Skin of body (tissue), 3 donors: ENCODE measurements at places on chromosomes 7 and 10.

DNA sequence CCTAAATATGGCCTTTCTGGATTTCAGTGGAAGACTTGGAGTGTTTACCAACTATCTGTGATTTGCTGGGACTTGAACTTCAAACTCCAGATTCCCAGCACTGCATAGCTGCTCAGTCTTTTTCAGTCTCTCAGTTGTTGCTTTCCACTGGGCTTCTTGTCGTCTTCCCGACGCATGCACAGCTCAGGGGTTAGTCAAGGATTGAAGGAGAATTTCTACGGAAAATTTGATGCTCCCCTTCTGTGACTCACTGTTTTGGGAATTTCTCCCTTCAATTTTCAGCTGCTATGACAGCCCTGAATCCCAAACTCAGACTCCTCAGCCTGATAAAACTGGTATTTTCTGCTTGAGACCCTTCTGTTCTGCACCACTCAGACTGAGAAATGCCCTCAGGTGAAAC lies 91.7 kb downstream of the CYP26A1 start:
- DNase-seq, result no peak

- no peak for DNase-seq
These were observed 134.2 kb upstream of the FAM171A1 start for GRCh38 chr10:15505329-15505728.

DNA sequence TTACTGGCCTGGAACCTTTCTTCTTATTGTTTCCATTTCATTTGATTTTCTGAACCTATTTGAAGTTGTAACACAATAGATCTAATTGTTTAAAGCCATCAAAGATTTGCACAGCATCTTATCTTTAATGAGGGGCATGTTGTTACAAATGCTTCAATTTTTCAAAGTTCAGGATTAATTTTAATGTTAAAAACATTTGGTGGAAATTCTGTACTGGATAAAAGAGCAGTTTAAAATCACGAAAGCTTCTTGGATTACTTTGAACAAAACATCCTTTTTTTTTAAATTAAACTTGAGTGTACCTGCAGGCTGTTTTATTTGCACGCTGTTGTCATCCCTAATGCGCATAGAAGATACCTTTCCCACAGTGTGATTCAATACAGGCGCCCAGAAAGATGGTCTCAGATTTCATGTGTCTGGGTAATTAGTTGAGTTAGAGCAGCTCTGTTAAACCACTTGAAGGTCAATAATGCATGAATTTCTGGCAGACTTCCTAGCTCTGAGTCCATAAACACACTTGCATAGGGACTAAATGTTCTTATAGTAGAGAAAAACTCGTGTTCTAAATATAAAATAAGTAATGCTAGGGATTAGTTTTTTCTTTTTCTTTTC lies 29.3 kb upstream of the DDX50 start:
- DNase-seq, result peak; percentile 57

DNA sequence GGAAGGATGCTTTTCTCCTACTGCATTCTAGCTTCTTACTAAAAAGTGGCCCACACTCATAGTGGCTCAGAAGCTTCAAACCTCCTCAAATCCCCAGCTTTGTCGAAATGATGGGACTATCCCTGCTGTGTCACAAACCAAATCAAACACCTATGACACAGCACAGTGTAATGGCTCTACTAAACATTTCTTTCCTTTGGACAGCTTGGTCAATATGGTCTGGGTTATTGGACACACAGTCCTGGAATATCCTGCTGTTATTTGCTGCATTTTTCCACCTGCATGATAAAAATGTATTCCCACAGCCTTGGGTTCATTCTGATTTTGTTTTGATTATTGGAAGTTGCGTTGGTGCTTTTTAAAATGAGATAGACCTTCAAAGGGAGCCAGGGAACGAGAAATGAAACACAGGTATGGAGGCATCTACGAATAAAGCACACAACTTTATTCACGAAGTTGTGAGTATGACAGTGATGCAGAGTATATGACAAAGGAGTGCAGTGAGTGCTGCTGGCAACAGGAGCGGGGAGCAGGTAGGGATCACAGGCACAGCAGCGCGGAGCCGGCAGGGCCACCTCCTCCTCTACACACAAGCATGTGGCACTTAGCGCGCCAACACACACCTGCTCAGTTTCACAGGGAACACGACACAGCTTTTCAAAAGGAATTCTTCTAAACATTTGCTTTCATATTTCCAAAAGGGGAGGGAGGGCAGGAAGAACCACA lies 26.5 kb upstream of the AFAP1L2 start:
- DNase-seq, result no peak

DNA sequence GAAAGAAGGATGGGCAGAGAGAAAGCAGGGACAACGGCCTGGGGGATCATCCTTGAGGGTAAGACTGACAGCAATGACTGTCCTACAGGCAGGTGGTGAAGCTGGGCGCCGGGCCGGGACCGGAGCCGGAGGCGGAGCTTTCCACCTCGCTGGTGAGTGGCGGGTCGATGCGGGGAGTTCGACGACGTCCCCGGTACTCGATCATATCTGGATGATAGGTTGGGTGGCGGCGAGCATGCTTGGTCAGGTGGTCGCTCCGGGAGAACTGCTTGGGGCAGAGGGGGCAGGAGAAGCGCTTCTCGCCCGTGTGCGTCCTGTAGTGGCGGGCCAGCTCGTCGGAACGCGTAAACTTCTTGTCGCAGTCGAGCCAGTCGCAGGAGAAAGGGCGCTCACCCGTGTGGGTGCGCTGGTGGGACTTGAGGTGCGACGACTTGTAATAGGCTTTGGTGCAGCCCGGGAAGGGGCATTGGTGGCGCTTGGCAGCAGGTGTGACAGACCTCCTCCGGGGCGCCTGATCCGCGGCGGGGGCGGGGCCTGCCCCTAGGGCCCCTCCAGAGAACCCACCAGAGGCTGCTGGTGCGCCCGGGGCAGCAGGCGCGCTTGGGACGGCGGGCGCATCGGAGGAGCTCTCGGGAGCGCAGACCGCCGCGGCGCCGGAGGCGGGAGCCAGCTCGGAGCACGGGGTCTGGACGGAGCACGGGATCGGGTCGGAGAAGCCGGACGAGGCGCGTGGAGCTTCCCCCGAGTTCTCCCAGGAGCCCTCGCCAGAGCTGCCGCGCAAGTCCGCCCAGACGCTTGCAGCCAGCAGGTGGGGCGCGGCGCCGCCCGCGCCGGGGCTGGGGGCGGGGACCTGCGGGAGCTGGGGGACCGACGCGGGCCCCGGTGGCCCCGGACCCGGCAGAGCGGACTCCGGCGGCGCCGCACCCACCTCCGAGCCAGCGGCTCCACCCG lies 752 bp downstream of the KLF14 start:
- no peak for DNase-seq

- no peak for DNase-seq
These were observed 7.4 kb upstream of the APBB1IP start for GRCh38 chr10:26430641-26431163.

DNA sequence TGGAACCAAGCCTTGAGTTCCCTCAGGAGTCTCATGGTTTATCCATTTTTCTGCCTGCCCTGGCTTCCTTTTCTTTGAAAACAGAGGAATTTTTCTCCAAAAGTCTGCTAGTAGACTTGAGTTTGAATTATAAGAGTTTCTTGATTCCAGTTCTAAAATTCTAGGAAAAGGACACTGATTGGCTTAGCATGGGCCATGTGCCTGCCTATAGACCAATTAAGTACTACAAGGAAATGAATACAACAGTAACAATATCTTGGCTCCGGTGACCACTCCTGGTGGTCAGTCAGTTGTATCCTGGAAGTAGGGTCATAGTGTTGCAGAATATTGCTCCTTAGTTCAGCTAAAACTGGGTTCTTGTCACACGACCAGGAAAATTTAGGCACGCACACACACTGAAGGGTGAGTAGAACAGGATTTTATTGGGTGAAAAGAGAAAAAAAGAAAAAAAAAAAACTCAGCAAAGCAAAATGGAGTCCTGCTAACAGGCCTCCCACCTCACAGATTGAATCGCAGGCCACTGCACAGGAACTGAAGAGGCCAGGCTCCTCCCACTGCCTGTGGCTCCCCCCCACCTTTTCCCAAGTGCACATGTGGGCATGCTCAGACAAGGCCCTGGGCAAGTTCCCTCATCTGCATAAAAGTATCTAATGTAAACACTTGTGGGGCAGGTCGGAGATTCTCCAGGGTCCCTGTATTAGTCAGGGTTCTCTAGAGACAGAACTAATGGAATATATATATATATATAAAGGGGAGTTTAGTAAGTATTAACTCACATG lies 155.1 kb downstream of the LYZL1 start:
- no peak for DNase-seq

DNA sequence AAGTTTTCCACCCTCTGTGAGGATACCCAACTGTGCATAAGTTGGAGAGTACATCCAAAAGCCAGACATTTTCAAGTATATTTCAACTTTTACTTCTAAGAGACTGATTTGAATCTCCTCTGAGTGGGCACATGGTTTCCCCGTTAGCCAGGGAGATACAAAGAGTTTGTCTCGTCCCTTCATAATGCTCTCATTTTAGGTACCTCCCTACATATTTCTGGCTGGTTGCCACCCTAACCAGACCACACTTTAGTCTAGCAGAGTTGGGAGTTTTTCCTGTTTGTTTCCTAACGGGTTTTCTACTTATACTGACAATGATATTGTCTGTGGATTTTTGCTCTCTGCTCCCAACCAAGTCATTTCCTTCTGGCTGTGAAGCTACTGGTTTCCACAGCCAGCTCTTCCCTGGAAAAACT lies 180.3 kb downstream of the CCDC71L start:
- DNase-seq, result no peak

GRCh38 chr10:3969876-3970666 lies 185.1 kb upstream of the KLF6 start:
- DNase-seq, result no peak

DNA sequence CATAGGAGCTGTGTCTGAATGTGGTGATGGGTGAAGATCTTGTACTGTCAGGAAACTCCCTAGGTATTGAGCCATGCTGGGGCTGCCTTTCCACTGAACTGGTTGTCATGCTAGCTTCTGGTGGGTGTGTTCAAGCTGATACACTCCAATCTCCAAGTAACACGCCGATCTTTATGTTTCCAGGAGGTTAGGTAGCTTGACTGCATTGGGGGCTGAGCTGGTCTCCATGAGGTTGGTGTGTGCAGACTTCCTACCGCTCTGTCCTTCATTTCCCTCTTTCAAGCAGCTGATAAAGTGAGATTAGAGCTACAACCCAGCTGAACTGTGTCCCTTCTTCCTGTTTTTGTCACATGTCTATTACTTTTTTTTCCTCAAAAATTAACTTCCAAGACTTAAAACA lies 265.5 kb downstream of the ANKRD30A start:
- DNase-seq, result no peak

- no peak for DNase-seq
These were observed 35.8 kb downstream of the ZFAND2A start for GRCh38 chr7:1124164-1124563.

DNA sequence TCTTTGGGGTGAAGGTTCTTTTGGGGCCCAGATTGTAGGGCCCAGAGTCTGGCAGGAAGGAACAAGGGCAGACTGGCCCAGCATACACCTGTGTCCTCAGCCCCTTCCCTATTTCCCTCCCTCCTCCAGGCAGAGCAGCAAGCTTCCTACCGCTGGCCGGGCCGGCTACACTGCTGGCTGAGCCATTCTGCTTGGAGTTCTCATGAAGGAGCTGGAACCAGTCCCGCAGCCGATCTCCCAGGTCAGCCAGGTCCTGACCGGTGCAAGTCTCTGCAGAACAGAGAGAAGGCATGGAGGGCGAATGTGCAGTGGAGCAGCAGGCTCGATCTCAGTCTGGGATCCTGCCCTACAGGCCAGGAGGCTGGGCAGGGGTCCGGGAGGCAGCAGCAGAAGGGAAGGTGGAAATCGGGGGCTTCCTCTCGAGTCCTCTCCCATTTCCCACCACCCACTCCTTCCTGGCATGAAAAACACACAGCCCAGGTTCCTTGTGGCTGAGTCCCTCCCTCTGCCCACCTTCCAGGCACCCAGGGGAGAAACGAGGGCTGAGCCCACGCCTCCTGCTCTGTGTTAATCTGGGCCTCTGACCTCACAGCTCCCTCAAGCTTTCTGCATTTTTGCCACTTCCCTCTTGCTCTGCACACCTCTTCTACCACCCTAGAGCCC lies 20.8 kb downstream of the SPOCK2 start:
- DNase-seq, result no peak

DNA sequence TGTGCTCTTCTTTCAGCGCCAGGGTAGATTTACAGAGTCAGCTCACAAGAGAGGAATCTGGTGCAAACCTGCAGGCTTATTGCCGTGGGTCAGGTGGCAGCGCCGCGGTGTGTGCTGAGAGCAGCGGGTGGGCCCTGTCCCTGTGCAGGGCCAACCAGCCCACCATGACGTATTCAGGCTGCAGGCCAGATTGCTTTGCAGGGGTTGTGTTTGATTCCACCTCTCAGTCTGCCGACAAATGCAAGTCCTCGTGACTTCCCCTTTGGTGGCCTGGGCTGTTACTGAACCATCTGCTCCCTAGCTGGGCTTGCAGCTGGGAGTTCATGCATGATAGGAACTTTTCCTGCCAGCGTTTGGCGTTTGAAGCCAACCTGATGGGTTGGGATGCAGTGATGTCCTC lies 66.7 kb upstream of the LEP start:
- DNase-seq, result no peak

GRCh38 chr10:74841265-74841973 lies 15.0 kb downstream of the KAT6B start:
- DNase-seq, result no peak

DNA sequence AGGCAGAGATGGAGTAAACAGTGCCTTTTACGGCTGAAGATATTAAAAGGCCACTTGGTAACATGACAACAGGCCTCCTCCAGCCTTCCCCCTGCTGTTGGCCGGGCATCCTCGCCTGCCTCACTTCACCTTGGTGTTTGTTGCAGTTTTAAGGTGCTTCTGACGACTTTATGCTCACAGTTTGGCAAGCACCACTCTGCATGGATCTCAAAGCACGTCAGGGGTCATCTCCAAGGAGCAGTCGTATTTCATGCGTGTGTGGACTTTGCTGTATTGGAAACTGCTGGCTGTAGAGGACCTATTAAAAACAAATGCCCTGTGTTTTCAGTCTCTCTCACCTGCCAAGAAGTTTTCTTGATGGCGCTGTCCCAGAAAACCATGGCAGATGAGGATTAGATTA lies 483.1 kb downstream of the RPS24 start:
- no peak for DNase-seq

DNA sequence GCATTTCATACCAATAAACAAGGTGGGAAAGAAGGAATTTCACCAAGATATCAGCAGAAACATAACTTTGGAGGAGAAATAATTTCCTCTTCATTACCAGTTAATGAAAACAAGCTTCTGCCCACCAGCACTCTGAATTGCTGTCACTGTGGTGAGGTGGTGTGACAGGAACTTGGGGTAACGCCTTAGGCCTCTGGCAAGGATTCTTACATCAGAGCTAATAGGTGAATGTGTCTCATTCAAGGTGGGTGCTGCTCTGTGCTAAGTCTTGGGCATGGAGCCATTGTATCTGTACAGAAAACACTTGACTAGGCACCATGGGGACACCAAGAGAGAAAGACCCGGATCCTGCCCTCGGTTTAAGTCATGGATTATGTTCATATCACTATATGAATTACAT lies 8.3 kb upstream of the LOXL4 start:
- DNase-seq, result no peak

GRCh38 chr10:108689891-108690290 lies 1233.4 kb downstream of the XPNPEP1 start:
- no peak for DNase-seq

- DNase-seq, result no peak
These were observed 13.8 kb downstream of the STK32C start for GRCh38 chr10:132293813-132294520.

- no peak for DNase-seq
These were observed 148.6 kb downstream of the NRCAM start for GRCh38 chr7:108307595-108307994.
